ENCODE measurements at places on chromosomes 4 and X.

DNA sequence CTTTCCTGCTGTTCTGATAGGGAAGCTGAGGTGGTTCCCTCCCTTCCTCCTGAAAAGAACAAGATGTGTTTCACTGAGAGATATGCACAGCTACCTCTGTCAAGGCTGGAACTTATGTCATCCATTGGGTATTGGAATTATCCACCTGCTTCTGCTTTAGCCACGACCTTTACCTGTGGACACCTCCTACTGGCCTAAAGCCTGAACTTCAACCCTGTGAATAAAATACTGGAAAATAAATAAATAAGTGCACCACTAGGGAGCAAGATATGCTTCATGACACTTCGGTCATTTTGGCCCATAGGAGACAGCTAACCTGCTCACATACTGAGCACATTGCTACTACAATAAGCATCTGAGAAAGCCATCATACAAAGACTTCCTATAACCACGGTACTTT is 419.9 kb upstream of the NWD2 start:
- peak; percentile 12 for DNase-seq

GRCh38 chr4:70392057-70392776 is 5.5 kb upstream of the OPRPN start:
- DNase-seq, result no peak

GRCh38 chr4:154384012-154384411 is 107.6 kb downstream of the DCHS2 start:
- DNase-seq, result no peak

GRCh38 chrX:71679575-71680207 is 12.3 kb downstream of the LOC101059915 start:
- no peak for DNase-seq

DNA sequence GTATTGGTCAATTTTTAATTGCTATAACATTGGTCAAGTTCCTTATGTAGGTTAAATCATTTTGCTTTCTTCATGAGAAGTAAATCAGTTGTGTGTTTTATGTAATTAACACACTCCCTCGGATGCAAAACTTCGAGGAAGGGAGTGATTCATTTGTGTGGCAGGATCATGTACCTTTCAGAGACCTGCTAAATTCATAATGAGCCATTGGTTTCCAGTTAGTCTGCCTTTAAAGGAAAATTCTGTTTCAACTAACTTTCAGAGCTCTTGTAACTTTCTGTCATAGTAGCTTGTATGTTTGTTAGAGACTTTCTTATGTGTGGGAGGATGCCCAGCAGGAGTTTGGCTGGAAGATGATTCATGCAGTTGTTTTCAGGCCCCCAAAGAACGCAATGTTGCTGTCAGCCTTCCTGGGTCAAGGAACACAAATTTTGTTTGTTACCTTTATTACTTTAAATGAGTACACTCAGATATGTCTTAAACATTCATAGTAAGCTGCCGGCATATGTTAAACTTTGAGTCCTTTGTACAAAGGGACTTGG is 72.1 kb downstream of the GPR101 start:
- DNase-seq, result peak; percentile 7

DNA sequence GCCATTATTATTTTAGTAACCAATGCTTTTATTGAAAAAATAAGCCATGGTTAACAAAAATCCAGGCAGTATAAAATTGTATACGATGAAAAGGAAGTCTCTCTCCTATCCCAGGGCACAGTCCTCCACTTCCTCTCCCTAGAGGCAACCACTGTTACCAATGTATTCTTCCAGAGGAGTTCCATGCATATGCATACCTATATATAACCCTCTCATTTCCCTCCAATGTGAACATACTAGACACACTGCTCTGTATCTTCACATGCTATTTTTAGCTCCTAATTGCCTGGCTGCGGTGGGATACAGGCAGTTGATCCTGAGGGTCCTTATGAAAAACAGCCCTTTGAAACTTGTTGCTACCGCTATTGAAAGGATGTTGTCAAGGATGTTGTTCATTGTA is 33.8 kb downstream of the PRPS1 start:
- no peak for DNase-seq

- DNase-seq, result peak; percentile 95
These were observed 168.8 kb upstream of the FRG1 start for GRCh38 chr4:189771696-189772361.
